ENCODE measurements at places on chromosomes 16 and 17.
A peak's percentile ranks its signal among the peaks of the same experiment; 100 is the strongest.

- no peak for DNase-seq
These were observed 11.3 kb downstream of the USB1 start for GRCh38 chr16:58012481-58012880.

DNA sequence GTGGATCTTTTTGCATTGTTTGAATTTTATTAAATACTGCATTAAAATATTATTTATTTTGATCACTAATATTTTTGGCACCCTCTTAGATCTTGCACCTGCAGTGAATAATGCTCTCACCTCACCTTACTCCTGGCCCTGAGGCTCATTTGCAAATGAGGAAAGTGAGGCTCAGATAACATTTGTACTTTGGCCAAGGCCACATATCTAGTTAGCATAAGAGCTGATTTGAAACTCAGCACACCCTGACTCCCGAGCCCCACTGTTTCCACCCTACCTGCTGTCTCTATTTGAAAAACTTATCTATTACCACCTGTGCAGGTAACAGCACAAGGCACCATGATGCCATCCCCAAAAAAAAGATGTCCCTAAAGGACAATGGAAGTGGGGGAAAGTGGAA is 358.7 kb upstream of the MAF start:
- DNase-seq: no peak

DNA sequence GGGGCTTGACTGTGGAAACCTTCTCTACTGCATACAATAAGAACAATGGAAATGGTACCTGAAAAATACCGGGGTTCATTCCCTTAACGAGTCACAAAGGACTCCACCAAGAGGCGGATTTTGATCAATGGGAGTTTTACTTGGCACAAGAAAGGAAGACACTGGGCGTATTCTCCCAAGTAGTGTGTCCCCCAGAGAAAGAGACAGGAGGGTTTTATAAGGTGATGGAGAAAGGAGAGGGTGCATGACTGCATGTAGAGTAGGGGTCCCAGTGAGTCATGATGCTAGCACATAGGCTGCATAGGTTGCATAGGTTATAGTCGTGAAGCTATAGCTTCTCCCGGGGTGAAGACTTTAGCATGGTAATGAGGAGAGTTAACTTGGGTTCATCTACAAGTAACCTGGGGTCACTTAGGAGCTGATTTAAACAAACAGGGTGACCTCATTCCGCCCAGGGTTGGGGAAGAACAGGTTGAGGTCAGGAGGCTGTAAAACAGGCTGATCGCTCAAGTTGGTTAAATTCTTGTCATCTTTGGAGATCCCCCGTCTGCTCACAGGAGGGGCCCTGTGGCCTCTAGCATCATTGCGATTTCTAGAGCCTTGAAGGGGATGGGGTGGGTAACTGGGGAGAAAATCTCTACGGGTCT is 1.5 kb downstream of the MPV17L start:
- DNase-seq: no peak

GRCh38 chr16:15654591-15654990 is 4.5 kb downstream of the NDE1 start:
- DNase-seq: no peak

DNA sequence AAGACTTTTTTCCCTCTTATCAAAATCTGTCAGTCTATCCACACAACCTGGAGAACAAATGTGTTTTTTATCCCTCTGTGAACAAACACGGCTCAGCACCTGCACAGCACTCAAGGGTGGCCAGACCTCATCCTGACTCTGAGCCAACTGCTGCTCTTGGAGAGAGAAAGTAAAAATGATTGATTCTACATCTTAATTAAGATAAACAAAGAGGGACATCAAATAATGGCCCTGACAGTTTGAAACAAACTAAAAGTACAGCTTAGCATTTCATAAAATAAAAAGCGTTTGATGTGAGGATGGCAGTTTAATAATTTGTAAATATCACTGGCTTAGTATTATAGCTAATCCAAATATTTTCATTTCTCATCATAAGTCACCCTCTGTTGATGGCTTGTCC is 106.2 kb downstream of the SNX11 start:
- no peak for DNase-seq

DNA sequence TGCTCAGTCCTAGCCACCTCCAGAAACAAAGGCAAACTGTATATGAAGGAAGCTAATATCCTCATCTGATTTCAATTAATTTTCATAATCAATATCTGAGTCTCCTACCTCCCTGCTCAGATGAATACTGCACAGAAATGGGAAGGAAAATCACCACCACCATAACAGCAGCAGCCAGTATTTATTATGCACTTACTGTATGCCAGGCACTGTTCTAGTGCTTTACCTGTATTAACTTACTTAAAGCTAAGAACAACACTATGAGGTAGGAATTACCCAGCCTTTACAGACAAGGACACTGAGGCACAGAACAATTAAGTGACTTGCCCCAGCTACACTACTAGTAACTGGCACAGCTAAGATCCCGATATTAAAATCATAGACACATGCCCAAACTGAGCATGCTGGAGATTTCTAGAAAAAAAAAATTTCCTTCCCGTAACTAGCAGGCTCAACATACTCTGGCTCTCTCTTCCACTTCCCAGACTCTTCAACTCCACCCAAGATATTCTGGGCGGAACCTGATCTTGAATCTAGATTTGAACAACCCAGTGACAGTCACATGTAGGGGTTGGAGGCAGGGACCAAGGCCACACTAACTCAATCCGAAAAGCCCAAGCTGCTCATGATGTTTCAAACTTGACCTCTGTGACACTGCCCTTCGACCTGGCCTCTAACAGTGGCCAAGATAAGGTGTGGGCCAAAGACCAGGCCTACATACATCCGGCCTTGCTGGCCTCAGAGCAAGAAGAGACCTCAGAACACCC is 3.9 kb downstream of the TRIM25 start:
- no peak for DNase-seq

DNA sequence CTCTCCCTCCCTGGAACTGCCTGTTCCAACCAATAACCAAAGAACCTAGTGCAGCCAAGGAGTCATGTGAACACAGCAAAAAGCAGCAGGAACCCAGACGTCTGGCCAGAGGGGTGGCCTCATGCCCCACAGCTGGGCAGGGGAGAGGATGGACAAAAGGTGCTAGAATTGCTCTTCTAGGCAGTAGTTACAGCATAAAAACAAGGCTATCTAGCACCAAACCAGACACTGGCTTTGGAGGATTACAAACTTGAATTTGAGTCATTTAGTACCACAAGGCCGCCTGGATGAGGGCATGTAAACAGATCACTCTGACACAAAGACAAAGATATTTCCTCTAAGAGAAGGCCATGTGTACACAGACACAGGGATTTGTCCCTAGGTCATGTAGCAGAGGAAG is 423.3 kb upstream of the MAF start:
- DNase-seq: peak; percentile 70

DNA sequence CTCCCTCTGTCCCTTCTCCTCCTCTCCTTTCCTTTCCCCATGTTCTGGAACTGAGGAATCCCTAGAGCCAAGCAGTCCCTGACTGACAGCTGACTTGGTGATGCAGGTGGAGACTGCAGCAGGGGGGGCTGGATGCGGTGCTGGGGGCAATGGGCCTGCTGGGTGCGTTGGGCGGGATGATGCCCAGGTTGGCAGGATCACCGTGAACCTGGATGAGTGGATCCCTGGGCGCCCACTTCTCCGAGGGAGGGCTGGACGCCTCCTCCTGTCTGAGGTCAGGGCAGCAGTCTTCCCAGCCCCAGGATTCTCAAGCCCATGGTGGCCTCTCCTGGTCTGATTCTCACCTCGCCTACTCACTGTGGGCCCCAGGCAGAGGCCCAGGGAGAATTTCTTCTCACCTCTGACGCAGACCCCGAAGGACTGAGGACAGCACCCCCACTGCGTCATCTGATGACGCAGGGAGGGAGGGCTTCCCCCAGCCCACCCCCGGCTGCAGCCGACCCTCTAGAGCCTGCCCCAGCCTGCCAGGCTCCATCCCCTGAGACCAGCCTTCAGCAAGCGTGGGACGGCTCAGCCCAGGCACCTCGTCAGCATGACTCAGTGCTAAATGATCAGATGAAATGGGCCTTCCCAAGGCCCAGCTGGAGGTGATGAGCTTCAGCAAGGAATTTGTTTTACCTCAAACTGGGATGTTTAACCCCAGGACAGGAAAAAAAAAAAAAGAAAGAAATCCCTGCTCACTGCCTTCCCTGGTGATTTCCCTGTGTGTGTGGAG is 188.0 kb upstream of the TNRC6C start:
- no peak for DNase-seq

DNA sequence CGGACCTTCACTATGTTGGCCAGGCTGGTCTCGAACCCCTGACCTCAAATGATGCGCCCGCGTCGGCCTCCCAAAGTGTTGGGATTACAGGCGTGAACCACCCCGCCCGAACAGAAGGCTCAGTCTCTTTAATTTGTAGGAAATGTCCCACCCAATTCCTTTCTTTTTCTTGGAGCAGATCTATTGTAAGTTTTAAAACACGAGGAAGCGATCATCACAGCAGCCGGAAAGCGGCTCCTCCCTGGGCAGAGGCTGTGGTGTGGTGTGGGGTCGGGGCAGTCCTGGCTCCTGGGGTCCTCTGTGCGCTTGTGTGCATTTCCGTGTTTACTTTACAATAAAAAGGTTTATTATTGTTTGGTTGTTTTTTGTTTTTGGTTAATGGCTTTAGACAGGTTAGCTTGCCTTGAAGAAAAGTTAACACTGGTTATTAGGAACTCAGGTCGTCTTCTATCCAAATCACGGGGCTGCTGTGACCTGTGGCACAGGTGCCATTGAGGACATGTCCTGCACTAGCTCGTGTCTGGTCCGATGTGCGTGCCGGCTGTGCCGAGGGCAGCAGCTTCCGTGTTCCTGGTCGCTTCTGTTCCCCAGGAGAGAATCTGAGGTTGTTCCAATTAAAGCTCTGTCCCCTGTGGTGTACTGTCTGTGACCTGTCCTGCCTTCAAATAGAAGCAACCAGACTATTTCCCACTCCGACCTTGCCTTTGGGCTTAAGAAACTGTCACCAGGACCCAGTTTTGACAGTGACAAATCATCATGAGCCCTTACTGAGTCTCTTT is 83.1 kb downstream of the SEC14L1 start:
- no peak for DNase-seq

DNA sequence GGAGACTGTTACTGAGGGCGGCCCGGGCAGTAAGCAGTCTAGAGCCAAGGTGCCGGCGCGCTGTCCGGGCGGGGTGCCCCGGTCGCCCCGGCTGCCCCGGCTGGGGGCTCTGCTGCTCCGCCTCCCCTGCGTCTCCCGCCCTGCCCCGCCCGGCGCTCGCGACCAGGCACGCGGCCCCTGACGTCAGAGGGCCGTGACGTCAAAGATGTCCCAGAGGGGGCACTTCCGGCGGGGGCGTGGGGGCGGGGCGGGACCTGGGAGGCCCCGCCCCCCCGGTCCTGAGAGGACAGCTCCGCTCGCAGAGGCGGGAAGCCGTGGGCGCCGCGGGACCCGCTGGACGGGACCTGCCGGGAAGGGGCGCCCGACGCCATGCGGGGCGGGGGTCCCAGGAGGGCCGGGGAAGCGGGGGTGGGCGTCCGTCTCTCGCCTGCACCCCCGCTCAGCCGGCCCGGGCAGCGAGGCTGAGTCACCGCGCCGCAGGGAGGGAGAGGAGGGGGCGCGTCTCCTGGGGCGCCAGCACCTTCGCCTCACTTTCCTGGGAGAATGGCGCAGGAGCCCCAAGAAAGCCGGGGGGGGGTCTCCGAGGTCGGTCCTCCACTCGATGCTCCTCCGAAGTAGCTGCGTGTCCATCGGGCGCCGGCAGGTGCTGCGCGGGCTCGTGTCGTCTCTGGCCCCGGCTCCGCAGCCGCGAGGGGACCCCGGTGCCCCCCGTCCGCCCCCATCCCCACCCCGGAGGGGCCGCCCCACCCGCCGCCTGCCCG is 4.4 kb upstream of the HIC1 start:
- no peak for DNase-seq

DNA sequence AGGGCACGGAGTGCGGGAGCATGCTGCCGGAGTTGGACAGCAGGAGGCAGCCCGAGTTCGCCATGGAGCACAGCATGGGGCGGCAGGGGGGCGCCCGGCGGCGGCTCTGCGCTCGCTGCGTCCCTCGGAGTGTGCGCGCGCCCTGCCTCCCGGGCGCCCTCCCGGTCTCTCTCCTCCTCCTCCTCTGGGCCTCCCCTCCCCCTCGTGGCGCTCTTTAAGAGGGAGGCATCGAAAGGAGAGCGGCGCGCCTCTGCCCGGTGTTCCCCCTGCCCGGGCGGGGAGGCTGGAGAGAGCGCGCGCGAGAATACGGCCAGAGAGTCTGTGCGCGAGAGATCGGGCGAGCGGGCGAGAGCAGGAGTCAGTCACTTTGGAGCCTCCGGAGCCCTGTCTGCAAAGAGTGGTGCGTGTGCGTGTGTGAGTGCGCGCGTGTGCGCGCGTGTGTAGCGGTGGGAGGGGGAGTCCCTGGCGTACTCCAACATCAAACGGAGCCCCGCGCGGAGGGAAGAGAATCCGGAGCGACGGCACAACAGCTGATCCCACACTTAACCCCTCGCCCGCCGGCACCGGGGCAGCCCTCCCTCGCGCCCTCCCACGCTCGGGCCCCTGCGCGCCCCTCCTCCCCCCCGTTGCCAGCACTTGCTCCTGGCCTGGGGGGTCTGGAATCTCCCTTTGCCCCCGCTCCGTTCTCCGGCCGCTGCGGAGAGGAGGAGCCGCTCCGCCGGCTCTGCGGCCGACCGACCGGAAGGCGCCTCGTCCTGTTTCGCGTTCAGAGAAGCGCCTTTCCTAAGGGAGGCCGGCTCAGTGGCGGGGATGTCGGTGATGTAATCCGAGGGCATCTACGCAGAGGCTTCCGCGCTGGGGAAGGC is 108.9 kb downstream of the ENGASE start:
- no peak for DNase-seq

GRCh38 chr17:40470932-40471828 is 27.9 kb downstream of the IGFBP4 start:
- no peak for DNase-seq

DNA sequence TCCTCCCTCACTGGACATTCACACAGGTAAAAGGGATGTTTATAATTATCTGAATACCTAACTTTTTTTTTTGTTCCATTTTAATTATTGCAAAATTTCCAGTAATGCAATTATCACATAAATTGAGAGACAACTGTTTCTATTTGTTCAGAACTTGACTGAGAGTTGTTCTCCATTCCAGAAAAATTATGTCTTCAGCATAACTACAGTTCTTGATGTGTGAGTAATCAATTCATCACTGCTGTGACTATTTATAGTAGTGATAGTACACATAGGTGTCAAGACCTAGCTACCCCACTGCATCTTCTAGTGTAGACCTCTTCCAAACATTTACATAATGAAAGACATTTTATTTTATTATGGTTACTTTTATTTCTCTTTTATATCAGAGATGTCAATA is 5.8 kb upstream of the TNRC6A start:
- DNase-seq: peak; percentile 79

- DNase-seq: peak; percentile 64
These were observed 47.7 kb downstream of the CFDP1 start for GRCh38 chr16:75385507-75386152.
